Ecto neural progenitor cell (in vitro differentiated cells): ENCODE measurements at places on chromosomes 12 and 14.

- no peak for DNase-seq
Measured at GRCh38 chr14:89324501-89325298, 92.3 kb downstream of the FOXN3 start.

- DNase-seq, result no peak
Measured at GRCh38 chr14:75628816-75629215, 31.9 kb downstream of the ERG28 start.

DNA sequence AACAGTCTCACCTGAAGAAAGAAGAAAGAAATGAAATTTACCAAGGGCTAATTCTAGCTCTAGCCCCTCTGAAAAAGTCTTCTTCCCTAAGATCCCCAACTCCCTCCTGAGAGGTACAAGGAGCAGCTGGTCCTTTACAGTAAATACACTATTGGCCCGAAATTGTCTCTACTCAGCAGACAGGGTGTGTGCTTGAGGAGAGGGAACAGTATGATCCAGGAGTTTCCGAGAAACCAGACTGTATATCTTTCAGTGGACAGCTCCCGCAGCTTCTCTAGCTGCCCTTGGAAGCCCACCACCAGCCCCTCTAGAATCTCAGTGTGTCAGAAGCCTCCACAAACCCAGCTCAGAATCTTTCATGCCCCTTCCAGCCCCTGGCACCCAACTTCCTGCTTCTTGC is 8.1 kb downstream of the GPR84 start:
- peak; percentile 48 for DNase-seq

- no peak for DNase-seq
Measured at GRCh38 chr14:77738559-77739250, 22.3 kb downstream of the SNW1 start.

- DNase-seq, result no peak
Measured at GRCh38 chr14:55053500-55053899, 2.1 kb downstream of the MAPK1IP1L start.

GRCh38 chr12:107912421-107913004 is 138.0 kb downstream of the ASCL4 start:
- DNase-seq, result peak; percentile 90

- DNase-seq, result peak; percentile 86
Measured at GRCh38 chr14:21476523-21476924, 235 bp downstream of the RAB2B start.

GRCh38 chr12:64269161-64269560 is 47.1 kb upstream of the KICS2 start:
- no peak for DNase-seq

GRCh38 chr12:70948236-70948975 is 27.9 kb upstream of the PTPRR start:
- no peak for DNase-seq

- DNase-seq, result peak; percentile 21
Measured at GRCh38 chr14:92484132-92484823, 29.3 kb upstream of the RIN3 start.

- no peak for DNase-seq
Measured at GRCh38 chr12:53726341-53726740, 911 bp downstream of the CALCOCO1 start.

DNA sequence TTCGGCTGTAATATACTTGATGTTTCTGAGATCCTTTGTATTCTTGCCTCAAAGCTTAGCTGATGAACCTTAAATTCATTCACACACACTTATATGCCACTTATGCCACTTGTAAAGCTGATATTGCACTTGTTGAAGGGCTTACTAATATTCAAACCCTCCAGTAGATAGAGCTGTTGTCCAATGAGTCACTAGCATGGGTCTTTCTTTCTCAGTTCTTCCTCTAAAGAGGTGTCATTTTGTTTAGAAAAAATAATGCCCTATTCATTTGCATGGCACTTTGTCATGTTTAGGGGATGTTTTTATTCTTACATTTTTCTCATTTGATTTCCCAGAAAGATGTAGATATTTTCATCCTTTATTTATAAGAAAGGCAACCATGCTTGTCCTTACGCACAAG is 56.4 kb downstream of the MON2 start:
- DNase-seq, result no peak

GRCh38 chr14:94021416-94022157 is 4.6 kb upstream of the OTUB2 start:
- no peak for DNase-seq

DNA sequence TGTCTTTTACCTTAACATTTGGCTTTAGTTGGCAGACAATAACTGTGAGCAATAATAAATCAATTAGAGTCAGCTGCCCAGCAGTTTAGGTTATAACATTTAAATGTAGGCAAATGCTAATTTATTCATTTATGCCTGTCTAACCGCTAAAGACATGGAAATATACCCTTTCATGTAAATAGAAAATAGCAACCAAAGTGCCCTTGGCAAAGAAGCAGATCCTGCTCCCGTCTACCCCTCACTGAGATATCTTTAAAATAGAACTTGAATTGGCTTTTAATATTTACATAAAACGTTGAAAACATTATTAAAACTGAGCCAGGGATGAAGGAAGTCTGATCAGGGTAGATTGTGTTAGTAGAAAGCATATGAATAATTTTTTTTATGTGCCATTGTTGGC is 67.3 kb downstream of the ATP23 start:
- no peak for DNase-seq

- no peak for DNase-seq
Measured at GRCh38 chr14:62409626-62410300, 635.5 kb downstream of the KCNH5 start.

DNA sequence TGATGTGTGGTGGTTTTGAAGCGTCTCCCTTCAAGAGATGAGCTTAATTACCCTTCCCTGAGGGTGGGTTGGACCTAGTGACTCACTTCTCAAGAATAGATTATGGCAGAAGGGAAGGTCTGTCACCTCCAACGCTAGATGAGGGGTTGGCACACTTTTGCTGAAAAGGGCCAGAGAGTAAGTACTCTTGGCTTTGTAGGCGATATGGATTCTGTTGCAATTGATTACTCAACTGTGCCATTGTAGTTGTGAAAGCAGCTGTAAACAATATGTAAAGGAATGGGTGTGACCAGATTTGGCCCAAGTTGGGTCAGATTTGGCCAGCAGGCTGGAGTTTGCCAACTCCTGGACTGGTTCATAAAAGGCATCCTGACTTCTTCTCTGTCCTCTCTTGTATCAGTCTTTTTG is 53.3 kb downstream of the SMIM41 start:
- no peak for DNase-seq

GRCh38 chr12:110079477-110080400 is 31.4 kb upstream of the C12orf76 start:
- DNase-seq, result no peak

GRCh38 chr14:100116134-100116533 is 43.3 kb downstream of the DEGS2 start:
- no peak for DNase-seq

- no peak for DNase-seq
Measured at GRCh38 chr12:38155526-38156496, 160.8 kb upstream of the ALG10B start.

DNA sequence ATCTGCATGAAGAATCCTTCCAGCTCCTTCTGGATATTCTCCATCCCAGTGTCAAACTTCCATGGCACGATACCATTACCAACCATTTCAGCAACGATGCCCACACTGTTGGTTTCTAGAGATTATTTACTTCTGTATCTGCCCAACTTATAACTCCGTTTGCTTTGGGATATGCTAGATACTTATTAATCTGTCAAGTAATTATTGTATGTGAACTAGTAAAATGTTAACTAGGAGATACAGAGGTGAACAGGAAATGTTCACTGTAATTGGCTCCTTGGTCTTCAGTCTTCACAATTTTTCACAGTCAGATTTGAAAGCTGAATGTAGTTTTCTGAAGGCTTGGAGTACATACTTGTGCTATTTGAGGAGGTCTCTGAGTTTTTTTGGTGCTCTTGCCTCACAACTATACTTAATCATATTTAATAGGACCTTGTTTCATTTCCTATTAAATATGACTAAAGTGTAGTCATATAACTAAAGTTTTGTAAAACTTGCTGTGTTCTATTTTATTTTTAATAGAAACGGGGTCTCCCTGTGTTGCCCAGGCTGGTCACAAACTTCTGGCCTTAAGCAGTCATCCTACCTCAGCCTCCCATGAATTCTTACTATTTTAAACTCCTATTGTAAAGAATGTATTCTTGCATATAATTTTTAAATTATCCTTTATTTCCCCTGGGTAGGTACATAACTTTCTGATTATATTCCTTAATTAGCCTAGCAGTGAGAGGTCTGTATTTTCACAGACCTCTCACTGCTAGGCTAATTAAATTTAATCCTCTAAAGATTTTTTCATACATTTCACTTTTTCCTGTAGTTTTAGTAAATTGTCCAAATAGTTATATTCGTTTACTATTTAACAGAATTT is 79.7 kb downstream of the FGD4 start:
- DNase-seq, result no peak

DNA sequence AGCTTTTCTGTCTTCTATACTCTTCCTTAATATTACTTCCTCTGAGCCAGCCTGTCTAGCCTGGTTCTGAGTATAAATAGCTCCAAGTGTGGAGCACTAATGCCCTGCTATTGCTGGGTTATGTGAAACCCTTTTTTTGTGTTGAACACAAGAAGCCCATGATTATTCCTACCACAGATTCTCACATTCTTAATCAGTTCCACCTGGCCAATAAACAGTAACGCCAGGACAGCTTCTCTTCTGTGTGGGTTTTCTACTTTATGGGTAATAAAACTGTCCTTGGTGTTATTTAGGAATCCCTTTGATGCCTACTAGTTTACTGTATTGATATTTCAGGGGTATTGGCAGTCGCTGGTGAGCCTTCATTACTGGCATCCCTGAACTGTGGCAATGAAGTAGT is 48.9 kb upstream of the LRIG3 start:
- no peak for DNase-seq

GRCh38 chr12:70217416-70217815 is 25.8 kb upstream of the CNOT2 start:
- DNase-seq, result no peak

DNA sequence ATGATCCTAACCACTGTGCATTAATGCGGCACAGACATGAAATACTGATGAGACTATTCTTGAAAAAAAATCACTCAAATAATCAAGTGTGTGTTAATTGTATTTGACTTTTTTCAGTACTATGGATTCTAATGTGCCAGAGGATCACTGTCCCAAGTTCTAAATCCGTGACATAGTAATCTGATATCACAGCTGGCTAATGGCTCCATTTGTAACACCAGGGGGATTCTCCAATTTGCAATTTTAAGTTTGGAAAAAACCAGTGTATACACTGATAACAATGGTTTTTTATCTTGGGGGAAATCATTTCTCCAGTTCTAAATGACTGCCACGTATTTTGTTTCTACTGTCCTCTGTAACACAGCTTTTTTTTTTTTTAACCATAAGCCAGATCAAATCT is 33.0 kb downstream of the MPHOSPH9 start:
- DNase-seq, result no peak

GRCh38 chr14:38129705-38130104 is 78.0 kb upstream of the SSTR1 start:
- no peak for DNase-seq

DNA sequence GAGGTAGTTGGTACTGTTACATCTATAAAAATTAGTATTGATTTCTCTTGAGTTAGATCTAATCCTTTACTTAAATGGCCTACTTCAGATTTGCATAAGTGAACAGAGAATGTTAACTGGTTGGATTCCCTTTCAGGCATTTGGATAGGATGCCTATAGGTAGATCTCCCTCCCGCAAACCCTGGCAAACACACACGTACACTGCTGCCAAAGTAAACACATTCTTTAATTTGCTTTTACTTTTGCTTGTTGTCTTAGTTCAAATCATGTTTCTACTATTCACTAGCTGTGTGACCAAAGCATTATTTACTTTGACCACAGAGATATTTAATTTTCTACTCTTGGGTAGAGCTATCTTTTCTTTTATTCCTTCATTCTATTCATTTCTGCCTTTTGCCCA is 936.1 kb upstream of the FBXO33 start:
- no peak for DNase-seq

- no peak for DNase-seq
Measured at GRCh38 chr12:19916974-19917373, 451.4 kb upstream of the PDE3A start.

DNA sequence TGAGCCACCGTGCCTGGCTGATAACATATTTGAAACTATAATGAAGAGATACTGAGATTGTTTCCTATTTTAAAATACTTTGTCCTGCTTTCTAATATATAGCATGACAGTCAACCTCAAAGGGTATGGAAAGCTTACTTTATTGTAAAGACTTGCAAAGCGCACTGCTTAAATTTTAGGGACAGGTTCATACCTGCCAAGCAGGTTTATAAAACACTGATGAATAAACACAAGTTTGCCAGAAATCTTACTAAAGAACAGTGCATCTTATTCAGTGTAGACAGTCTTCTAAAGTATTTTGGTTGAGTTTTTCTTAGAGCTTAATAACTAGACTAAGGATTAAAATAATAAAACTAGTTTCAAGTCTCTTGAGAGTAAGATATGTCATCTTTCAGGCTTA is 4.8 kb downstream of the C12orf71 start:
- DNase-seq, result no peak
